Stimulated activated CD8-positive, alpha-beta memory T cell treated with anti-CD3 and anti-CD28 coated beads, Interleukin-2, amount 100 ng/mL, for 48 hours (primary cell): ENCODE measurements at places on chromosomes 16 and 17.
A peak's percentile ranks its signal among the peaks of the same experiment; 100 is the strongest.

DNA sequence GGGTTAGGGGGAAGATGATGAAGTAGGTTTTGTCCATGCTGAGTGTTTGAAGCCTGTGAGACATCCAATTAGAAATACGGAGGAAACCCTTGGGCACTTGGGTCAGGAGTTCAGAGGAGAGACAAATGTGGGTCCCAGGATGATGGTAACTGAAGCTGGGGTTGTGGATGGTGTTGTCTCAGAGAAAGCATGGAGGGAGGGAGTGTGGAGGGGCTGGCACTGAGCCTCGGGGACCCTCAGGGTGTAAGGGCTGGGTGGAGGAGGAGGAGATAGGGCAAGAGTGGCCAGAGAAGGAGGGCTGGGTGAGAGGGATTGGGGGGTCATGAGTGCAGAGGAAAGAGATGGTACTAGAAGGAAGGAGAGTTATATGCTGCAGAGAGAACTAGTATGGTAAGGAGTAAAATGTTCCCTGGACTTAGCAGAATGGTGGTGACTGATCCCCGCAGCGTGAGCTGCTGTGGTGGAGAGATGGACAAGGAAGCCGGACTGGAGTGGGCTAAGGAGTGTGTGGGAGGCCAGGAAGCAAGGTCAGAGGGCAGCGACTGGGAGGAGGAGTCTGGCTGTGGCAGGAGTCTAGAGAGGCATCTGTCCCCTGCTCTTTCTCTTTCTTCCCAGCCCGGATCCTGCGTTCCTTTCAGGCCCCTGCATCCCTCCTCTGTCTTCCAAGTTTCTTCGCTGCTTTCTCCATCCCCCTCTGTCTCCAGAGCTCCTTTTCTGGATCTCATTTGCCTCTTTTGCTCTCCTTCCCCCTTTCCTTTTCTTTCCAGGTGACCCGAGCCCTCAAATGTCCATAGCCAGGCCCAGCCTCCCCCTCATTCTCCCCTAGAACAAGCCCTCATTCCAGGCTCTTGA, 3.9 kb upstream of the COL1A1 start:
- DNase-seq = no peak

GRCh38 chr16:68636818-68637217, 8.3 kb upstream of the CDH3 start:
- DNase-seq = no peak

- DNase-seq = peak; percentile 69
These were observed at the start of gene SREBF1 for GRCh38 chr17:17836818-17837379. Gene SREBF1, minus strand, starts transcription at chr17:17836986. Its CDS starts 169 bp downstream, at chr17:17836817.

GRCh38 chr16:72400257-72401083, 228.5 kb upstream of the PMFBP1 start:
- DNase-seq = peak; percentile 1

DNA sequence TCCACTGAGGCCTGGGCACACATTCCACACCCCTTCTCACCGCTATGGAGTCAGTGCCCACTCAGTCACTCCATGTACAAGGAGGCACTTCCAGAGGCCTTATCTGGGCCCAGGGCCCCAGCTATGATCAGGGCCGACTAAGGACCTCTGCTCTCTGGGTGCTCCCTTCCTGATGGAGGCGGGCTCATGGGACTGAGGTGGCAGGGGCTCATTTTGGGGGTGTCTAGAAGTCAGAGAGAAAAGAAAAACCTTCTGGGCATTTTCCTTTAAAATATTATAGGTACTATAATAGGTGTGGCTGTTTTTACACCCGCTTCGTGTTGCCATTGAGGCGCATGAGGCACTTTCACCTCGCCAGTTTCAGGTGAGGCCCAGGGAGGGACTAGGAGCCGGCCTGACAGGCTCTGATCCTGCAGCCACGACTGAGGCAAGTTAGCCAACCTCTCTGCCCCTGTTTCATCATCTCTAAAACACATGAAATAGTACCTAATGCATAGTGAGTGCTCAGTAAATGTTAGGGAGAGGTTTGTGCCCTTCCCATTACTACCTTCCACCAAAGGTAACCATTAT, 14.4 kb downstream of the B9D1 start:
- DNase-seq = no peak

DNA sequence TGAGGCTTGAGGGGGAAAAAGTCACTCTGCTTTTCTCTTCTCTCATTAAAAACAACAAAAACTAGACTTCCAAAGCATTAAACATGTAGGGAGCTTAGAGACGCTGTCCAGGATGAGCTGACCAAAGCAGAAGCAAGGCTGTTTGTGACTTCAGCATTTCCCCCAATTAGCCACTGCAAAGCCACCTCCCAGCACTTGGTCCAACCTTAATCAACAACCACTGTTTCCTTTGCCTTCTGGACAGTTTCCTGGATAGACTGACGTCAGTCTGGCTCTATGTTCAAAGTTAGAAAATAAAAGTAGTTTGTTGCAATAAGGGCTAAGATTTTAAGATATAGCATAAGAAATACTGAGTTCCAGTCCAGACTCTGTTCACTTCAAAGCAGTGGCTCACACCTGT, 3.1 kb downstream of the TMEM231 start:
- DNase-seq = no peak

DNA sequence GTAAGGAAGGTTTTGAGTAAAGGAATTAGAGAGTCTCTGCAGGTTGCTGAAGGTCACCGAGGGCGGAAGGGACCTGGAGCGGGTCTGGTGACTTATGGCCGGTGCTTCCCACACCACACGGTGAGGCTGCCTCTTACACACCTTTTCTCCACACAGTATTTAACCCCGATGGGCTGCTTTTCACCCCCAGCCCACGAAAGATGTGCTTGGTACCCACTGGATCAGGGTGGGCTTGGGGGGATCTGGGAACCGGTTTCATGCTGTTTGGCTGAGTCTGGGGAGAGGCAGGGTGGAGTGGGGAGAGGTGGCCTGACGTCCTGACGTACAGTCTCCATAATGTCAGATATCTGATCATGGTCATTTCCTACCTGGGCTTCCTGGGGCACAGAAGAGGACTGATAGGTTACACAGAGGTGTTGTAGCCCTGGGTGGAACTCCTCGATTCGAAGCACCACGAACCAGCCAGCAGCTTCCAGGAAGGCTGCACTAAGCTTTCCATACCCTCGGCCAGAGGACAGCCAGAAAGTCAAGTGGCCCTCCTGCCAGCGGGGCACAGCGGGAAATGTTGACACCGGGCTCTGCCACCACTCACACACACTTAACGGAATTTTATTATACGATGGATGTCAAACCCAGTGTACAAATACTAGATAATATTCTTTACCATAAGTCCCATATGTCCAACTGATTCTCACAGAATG, 34.0 kb downstream of the OR1D5 start:
- no peak for DNase-seq

DNA sequence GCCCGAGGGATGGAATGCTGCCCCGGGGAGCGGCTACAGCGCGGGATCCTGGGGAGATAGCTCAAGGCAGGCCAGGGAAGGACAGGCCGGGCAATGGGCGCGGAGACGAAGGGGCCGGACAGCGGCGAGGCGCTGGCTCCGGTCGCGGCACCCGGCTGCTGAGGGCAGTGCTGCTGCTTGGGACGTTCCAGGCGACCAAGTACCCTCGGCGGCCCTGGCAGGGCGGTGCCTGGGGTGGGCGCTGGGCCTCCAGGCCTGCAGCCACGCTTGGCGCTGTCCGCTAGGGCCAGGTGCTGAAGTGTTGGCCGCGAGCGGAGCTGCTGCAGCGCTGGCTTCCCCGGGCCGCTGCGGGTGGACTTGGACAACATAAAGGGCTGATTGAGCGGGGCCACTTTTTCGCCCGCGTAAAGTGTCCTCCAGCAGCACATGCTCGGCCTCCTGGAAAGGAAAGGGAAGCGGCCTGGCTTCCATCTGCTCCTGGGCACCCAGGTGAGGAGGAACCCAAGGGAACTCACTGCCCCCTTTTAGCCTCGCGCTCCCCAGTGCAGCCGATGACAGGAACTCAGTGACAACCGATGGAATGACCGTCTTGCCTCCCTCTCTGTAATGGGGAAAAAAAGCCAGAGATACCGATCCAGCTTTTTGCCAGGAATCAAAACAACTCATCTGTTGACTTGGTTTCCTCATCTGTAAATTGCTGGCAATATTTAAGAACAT, 23.7 kb downstream of the CLEC3A start:
- DNase-seq = peak; percentile 27

DNA sequence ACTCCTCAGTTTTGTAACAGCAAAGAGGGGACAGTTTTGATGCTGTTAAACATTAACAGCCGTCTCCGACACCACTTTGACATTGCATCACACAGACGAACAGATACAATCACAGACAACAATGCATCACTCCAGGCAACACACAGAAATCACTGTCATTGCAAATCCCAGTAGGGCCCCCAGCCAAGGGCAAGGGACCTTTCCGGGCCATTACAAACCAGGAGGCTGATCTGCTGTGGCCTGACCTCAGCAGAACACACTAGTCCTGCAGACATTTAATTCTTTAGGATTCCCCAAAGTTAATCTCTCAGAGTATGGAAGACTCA, 136.2 kb upstream of the RCVRN start:
- no peak for DNase-seq

DNA sequence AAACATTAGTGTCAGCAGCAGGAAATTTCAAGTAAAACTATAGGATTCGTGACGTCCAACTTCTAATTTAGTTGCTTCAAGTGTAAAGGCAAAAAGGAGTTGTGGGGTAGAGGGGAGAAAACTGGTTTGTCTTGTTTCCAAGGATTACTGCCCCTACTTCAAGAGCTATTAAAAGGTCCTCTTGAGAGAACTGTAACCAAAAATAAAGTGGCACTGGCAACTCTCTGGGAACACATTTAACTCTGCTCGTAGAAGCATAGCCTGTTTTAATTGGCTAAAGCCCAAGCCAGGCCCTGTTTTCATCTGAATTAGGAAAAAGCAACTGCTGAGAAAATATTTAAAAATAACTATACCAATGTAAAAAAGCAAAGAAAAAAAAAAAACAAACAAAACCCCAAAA, 51.8 kb upstream of the AKAP1 start:
- DNase-seq = no peak

DNA sequence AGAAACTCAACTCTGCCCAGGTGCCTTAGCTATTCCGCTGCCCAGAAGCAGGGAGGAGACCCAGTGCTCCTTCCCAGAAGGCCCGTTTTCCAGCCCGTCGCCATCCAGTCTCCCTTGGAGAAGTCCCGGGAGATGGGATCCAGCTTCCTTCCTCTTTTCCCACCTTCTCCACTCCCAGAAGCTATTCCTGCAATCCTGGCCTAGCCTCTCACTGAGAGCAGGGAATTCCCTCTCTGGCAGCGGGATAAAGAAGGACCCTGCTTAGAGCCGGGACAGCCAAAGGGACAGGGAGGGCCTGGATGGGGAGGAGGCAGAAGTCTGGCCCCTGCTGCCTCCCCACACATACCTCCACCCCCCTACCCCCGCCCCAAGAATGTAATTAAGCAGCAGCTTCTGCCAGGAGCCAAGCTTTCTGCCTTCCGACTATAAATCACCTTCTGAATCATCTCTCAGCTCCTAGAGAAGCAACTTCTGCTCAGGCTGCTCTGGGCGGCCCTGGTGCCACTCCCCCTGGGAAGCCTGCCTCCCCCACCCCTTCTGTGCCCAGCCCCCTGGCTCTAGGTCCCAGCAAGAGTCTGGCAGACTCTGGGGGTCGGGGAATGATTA, 6.4 kb downstream of the WNT3 start:
- no peak for DNase-seq
